ENCODE measurements at places on chromosomes 7 and 10.

DNA sequence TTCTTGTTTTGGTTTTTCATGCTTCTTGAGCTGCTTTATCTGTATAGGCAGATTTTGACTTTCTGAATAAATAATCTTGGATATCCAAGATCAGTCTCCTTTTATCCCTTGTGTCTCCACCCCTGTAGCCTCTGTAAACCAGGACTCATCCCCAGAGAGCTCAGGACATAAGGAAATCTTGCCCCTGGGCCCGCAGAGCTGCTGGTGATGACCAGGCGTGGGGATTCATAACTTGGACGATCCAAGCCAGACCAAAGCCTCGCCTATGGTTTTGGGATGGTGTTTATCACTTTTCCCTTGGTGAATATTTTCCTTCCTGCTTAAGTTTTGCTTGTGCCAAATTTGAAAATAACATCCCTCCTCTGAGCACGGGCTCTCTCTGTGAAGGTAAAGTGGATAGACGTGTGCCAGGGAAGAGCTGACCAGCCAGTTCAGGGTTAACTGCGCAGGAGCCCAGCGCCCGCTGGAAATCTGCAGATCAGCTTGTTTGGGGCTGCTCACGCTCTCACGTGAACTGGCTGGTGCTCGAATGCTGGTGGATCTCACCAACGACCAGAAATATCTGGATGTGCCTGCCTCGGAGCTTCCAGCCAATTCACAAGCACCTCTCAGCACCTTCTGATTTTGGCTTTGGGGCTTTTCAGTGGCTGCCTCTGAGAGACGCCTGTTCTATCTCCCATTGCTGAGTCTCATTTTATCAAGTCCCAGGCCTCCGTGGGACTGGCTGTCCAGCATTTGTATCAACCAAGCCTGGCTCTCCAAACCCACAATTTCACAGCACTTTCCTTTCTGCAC is 132.1 kb upstream of the BTBD16 start:
- DNase-seq, result no peak

DNA sequence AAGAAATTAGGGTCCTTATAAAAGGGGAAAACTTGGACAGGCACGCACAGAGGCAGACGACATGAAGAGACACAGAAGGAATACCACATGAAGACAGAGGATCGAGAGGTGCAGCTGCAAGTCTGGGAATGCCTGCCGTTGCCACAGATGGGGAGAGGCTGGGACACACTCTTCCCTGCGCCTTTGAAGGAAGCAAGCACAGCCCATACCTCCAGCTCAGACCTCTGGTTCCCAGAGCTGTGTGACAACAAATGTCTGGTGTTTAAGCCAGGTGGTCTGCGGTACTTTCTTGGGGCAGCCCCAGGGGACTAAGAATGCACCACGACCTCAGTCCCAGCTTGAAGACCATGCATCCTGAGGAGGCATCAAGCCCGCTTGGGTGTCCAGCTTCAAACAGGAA is 18.3 kb downstream of the INSIG1 start:
- no peak for DNase-seq

GRCh38 chr10:124630551-124630950 is 113.6 kb downstream of the FAM53B start:
- no peak for DNase-seq

GRCh38 chr7:89926701-89927100 is 227.6 kb upstream of the STEAP1 start:
- no peak for DNase-seq

- no peak for DNase-seq
Observed at GRCh38 chr10:543131-543530, 146.3 kb downstream of the DIP2C start.

DNA sequence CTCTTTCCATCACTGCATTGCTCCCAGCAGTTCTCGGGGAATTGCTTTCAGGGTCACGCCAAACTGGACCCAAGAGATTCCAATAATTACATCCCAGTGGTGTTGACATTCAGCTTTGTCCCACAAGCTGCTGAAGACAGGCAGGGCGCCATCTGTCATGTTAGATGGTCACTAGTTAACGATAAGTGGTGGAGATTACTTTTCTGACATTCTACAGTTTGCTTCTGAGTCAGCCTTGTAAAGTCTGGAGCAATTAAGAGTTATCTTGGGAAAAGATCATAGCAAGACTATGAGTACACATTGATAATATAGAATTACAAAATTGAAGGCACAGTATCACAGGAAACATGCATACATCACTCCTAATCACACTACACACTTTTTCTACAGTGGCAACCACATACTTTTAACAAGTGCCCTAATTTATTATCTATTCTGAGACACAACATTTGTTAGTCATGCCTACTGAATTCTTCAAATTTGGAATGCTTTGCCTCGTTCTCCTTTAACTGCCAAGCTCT is 41.9 kb downstream of the SEMA3C start:
- no peak for DNase-seq

GRCh38 chr7:116601426-116601825 is 70.6 kb upstream of the MET start:
- DNase-seq, result no peak
